ENCODE measurements at places on chromosomes 11 and 22.

DNA sequence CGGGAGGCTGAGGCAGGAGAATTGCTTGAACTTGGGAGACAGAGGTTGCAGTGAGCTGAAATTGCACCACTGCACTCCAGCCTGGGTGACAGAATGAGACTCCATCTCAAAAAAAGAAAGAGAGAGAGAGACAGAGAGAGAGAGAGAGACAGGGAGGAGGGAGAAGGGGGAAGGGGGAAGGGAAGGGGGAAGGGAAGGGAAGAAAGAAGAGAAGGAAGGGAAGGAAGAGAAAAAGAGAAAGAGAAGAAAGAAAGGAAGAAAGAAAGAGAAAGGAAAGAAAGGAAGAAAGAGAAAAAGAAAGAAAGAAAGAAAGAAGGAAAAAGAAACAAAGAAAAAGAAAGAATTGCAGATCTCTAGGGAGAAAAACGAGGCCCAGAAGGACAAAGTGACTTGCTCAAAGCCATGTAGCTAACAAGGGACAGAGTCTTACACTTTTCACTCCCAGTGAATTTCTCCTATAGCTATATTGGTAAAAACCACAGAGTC lies 73.8 kb upstream of the BIRC3 start:
- no peak for DNase-seq

GRCh38 chr11:57131080-57131790 lies 50.5 kb upstream of the LRRC55 start:
- no peak for DNase-seq

GRCh38 chr22:46147471-46148267 lies 2.7 kb upstream of the PPARA start:
- no peak for DNase-seq

- DNase-seq, result no peak
These were observed 29.9 kb upstream of the RAPSN start for GRCh38 chr11:47478651-47479329.

- DNase-seq, result no peak
These were observed 25.8 kb downstream of the DDIAS start for GRCh38 chr11:82927264-82927880.

DNA sequence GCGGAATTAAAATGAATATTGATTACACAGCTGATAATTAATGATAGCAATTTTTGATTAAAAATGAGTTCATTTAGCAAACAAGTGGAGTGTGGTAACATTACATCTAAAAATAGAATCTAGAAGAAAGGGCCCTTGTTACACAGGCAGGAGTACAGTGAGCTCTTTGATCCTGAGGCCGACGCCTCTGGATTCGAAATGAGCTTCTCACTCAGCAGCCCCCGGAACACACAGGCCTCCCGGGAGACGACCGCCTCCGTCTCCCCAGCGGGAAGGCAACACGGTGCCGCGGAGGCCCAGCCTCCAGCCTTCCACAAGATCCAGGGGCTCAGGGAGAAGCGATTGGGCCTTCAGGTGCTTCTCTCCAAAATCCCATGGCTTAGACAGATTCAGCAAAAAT lies 379.1 kb downstream of the BRD1 start:
- DNase-seq, result no peak

DNA sequence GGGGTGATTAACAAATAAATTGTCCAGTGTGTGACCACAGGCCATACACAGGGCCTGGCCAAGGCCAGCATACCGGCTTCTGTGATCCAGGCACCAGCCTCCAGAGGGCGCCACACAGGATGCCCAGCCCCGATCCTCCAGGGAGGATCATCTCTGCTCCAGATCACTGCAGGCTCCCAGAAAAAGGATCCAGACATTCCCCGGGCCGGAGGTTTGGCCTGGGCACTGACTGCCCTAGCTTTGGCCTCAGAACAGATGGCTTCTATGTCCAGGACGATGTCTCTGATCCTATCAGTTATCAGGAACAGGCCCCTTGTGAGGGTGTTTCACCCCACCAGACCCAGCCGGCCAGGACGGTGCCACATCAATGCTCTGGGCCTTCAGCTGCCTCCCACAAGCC lies 74.5 kb upstream of the LMO1 start:
- no peak for DNase-seq

- no peak for DNase-seq
These were observed 62.7 kb downstream of the CSTPP1 start for GRCh38 chr11:46999217-46999616.

DNA sequence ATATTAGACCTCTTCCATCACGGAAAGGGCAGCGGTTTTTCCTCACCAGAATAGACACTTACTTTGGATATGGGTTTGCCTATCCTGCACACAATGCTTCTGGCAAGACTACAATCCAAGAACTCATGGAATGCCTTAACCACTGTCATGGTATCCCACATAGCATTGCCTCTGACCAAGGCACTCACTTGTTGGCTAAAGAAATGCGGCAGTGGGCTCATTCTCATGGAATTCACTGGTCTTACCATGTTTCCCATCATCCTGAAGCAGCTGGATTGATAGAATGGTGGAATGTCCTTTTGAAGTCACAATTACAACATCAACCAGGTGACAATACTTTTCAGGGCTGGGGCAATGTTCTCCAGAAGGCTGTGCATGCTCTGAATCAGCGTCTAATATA lies 20.8 kb downstream of the MS4A4E start:
- DNase-seq, result no peak

DNA sequence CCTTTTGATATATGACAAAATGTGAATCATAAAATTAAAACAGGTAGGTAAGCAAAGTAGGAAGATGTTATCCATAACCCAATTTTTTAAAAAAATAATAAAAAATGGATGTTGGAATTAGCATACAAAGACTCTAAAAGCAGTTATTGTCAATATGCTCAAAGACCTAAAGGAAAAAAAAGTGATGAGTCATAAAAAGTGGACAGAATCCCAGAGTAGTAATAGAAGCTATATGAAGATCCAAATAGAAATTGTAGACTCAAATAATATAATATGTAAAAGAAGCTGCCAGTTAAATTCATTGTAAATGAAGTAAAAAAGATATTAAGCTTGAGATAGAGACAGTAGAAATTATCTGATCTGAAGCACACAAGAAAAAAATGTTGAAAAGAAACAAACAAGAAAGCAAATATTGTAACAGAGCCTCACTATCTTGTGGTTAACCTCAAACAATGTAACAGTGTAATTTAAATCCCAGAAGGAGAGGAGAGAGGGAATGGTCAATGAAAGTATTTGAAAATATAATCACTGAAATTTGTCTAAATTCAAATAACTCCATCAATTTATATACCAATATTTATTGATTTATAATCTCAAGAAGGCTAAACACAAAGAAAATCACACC lies 773.4 kb upstream of the RAG2 start:
- DNase-seq, result no peak

DNA sequence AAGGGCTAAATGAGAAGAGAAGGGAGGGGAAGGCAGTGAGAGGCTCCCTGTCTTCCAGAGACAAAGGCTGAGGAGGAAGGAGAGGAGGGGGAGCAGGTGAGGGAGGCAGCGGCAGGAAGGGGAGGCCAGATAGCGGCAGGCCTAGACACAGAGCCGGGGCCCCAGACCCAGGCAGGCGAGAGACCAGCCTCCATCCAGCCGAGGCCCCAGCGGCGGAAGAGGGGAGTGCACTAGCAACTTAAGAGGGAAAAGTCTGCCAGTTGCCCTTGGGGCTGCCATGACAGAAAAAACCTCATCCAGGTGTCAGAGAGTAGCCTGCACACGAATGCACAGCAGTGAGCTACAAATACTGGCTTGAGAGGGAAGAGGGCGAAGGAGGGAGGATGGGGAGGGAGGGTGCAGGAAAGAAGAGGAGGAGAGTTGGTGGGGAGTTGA lies 46.7 kb downstream of the IGLL1 start:
- no peak for DNase-seq

DNA sequence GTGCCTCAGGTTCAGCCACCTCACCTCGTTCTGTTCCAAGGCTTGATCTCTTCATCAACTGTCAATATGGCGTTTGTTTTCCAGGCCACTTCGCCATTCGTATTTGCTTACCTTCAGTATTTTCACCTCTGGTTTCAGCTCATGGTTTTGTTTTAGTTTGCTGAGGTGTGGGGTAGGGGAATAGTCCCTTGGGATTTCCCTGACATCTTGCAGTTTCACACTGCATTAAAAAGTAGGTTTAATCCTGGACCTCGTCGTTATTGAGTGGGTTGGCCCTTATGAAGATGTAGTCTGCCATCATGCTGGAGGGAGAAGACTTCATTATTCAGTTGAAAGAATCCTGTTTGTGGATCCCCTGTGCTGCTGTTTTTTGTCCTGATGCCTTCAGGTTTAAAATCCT lies 46.0 kb downstream of the C11orf91 start:
- no peak for DNase-seq

- DNase-seq, result no peak
These were observed 112.7 kb downstream of the SHANK2 start for GRCh38 chr11:71139516-71140205.

GRCh38 chr11:35671396-35672127 lies 9.0 kb downstream of the TRIM44 start:
- no peak for DNase-seq

DNA sequence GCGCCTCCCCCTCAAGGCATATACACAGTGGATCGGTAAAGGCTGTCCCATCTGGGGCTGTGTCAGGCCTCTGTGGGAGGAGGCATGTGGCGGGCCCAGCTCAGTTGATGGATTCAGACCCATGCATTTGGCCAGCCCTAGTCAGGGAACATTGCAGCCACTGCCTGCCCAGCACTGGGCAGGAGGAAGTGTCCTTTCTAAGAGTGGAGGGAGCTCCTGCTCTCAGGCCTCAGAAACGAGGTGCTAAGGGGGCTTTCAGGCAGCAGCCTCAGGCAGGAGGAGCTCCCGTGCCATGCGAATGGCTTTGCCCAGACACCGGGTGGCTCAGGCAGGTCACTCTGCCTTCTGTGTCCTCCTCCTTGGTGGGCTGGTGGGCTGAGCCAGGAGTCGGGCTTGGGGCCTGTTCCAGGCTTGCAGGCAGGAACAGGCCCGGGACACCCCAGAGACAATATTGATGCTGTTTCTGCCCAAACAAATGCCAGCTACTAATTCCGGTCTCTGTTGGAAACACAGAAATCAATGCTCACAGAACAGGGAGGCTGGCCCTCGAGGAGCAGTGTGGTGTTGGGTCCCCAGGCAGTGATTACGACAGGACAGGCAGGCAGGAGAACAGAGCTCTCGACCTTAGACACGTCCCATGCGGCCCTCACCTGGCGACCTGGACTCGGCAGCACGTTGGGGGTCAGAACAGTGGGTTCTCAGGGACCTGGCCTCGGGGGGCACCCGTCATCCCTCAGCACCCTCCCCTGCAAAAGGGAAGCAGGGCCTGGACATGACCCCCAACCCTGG lies 42.3 kb upstream of the CCDC188 start:
- no peak for DNase-seq

GRCh38 chr11:62687508-62688396 lies 1.6 kb downstream of the LRRN4CL start:
- no peak for DNase-seq

DNA sequence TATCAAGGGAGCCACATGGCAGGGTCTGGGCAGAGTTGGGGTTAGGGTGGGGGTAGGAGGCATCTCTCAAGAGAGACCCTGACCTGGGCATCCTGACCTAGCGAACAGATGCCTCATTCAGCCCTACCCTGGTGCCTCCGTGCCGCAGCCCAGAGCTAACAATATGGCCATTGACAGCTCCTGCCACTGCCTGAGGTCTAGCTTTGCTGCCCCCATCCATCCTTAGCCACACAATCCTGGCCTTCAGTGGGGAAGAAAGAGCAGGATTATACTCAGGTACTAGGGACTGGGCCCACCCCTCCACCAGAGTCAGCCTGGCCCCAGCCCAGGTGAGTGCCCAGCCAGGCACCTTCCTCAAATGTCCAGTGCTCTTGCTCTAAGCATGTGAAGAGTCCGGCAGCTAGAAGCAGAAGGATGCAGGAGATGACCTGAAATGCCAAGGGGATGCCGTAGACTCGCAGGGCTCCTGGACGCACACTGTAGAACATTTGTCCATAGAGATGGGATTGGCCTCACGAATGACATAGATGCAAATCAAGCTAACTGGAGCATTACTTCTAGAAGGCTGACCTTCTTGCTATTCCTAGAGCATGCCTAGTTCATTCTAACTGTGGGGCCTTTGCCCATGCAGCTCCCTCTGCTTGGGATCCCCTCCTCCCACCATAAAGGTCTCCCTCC lies 13.3 kb upstream of the SERPINH1 start:
- no peak for DNase-seq

DNA sequence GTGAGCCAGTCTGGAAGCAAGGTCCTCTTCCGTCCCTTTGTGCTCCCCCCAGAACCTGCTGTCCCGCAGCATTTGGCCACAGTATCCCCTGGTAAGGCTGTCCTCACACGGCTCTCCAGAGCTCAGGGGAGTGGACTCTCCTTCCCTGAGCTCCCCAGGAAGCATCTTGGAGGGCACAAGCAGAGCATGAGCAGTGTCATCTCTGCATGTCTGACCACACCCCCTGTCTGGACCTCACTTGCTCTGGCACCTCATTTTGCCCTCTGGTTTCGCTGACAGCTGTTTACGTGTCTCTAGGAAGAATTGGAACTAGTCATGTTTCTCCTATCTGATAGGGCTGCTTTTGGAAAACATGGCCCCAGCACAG lies 15.5 kb downstream of the DCPS start:
- DNase-seq, result no peak

DNA sequence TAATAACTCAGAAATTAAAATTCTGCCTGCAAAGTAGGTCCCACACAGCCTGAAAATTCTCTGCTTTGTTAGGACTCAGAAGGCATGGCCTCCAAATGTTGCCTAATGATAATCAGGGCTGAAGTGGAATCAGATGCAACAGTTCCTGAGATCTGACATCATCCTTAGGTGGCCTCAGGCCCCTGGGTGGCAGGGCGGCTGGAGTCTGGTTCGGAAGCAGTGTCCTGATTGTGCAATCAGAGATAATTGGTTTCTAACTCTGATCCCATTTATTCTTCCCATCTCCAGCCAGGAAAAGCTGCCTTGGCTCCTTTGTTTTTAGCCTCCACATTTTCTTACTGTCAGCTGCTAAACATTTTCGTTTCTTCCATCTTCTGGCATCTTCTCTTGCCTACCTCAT lies 399.3 kb downstream of the OPCML start:
- DNase-seq, result no peak
